Activated T-cell treated with anti-CD3 and anti-CD28 coated beads for 24 hours (primary cell): ENCODE measurements at places on chromosomes 5 and 9.
A peak's percentile ranks its signal among the peaks of the same experiment; 100 is the strongest.

GRCh38 chr5:150637245-150638052 is 3.0 kb upstream of the SYNPO start:
- no peak for DNase-seq

DNA sequence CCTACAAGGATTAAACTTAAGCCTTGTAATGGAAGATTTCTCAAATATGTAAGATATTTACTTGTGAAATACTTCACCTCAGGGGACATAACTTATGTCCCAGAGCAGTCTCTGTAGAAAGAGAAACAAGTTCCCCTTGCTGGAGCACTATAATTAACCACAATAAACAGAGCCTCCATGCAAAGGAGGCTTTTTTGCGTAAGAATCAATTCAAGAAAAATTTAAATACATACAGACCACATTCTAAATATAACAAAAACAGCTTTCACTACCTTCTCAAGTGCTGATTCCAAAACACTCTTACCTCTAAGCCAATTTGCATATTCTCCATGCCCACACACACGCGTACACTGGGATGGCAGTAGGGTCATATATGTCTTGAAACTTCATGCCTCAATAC is 30.7 kb upstream of the CCNB1 start:
- no peak for DNase-seq

- DNase-seq = no peak
These were observed 90.0 kb downstream of the DOCK8 start for GRCh38 chr9:304519-305185.

- no peak for DNase-seq
These were observed 103.3 kb downstream of the CD180 start for GRCh38 chr5:67093279-67093678.

GRCh38 chr5:10503997-10504793 is 59.7 kb upstream of the ANKRD33B start:
- DNase-seq = no peak

GRCh38 chr5:115180165-115180709 is 10.5 kb upstream of the TRIM36 start:
- no peak for DNase-seq

- no peak for DNase-seq
These were observed 70.7 kb downstream of the RFX3 start for GRCh38 chr9:3455094-3455493.

DNA sequence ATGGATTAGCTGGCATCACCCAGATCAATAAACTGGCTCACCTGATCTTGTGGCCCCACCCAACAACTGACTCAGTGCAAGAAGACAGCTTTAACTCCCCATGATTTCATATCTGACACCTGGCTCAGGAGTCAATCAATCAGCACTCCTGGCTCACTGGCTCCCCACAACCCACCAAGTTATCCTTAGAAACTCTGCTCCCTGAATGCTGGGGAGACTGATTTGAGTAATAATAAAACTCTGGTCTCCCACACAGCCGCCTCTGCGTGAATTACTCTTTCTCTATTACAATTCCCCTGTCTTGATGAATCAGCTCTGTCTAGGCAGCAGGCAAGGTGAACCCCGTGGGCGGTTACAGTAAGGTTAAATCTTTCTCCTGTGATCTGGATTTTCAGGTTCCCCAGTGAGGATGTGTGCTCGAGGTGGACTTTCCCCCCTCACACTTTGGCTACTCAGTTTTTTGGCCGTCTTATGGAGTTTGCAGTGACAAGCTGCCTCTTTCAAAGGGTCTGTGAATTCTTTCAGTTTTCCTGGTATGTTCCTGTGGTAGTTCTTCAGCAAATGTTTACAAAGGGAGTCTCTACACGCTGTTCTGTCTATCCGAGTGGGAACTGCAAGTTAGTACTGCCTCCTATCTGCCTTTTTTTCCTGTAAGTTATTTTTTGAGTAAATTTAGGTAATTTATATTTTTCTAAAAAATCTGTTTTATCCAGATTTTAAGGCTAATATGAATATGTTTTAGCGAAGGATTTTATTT is 500.2 kb upstream of the NUDT12 start:
- no peak for DNase-seq

GRCh38 chr9:36218411-36218901 is 27.7 kb downstream of the CLTA start:
- no peak for DNase-seq

- DNase-seq = no peak
These were observed 287.2 kb downstream of the ARRDC3 start for GRCh38 chr5:91095786-91096385.

- no peak for DNase-seq
These were observed 53.1 kb downstream of the TSPAN17 start for GRCh38 chr5:176700239-176700847.

- peak; percentile 8 for DNase-seq
These were observed 95.8 kb downstream of the CFAP90 start for GRCh38 chr5:7754997-7755596.

DNA sequence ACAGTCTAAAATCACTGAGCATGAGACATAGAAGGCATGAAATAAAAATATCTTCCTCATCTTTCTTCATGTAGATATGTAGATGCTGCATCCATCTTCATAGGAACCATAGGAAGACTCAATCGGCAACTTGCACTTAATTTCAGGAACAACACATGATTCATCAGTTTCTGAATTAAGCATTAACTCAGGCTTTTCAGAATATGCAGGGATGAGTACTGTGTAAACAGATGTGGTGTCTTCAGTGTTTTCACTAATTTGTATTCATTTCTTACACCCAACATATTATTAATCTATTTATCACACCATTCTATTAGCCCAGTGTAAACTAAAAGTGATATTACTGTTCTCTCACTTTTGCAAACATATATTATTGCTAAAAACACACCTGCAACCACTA is 305.9 kb upstream of the DAB2 start:
- no peak for DNase-seq

GRCh38 chr9:108761655-108762347 is 94.0 kb downstream of the ACTL7B start:
- peak; percentile 6 for DNase-seq

DNA sequence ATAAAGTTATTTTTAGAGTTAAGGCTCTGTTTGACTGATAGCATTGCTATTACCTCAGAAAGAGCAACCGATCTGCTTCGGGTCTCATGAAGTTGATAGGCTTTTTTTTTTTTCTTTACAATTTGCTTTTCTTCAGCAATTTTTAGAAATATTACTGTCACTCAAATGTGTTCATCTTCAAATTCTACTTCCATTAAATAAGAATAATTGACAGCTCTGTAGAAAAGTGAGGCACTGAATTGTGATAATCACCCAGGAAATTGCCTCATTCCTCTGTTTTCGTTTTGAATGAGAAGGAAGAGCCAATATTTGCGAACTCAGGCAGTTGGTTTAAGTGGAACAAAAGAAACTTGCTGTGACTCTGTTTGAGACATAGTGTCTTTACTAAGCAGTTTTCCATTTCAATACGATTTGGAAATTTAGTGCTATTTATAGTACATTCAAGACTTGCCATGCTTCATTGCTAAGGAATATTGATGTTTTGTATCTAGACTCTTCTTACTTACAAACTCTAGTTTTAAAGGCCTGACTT is 700.5 kb upstream of the CDH10 start:
- DNase-seq = no peak

DNA sequence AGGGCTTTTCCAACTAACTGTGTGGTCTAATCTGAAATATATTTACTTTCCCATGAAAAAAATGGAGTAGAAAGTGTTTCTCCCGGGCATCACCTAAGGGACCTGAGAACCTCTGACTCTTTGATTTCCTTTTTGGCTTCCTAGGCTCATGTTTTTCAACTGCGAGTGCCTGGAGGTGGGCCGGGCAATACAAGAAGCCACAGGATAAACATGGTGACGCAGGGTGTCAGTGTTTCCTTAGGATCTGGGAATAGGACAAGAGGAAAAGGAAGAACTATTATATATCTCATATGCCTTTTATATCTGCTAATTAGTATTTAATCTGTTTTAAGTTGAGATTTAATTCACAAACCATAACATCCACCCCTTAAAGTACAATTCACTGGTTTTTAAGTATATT is 11.4 kb upstream of the LECT2 start:
- DNase-seq = no peak

- no peak for DNase-seq
These were observed 201.8 kb downstream of the PAX5 start for GRCh38 chr9:36832164-36832795.

DNA sequence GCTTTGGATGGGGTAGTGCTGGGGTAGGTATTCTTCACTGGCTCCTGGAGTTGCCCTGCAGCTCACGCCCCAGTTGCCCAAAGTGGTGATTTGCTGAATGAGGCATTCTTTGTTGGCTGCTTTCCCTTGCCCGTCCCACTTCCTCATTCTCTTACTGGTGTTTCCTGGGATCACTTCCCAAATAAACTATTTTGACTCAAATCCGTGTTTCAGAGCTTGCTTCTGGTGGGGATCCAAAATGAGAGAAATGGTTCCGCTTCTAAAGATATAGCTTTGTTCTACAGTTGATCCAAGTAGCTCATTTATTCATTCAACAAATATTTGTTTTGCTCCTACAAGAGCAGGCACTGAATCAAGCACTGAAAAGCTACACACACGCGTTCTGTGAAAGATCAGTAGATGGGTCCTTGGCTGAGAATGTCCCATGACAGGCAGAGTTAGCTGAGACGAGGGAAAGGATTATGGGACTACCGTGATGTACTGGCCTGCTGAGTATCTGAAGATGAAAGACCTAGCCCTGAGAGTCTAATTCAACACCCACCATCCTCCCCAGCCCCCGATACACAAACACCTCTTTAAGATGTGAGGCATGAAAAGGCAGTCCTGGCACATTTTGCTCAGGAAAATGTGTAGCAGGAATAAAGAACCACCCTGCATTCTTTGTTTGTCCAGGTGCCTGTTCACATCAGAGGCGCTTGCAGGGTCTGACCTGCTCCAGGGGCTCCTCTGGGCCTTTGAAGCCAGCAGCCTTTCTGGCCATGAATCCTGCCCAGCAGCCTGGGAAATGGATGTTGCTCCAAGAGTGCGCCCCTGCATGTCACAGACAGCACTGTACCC is 143.1 kb upstream of the RANBP3L start:
- DNase-seq = no peak

DNA sequence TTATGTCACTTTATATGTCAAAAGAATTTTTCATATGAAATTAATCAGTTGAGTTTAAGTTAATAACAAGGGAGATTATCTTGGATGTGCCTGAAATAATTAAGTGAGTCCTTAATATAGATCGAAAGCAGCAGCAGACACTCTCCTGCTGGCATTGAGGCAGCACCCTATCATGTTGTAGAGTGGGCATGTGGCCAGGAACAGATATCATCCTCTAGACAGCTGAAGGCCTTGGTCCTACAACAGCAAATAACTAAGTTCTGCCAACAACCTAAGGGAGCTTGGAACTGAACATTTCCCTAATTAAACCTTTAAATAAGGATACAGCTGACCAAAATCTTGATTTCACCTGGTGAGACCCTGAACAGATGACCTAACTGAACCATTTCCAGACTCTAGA is 25.8 kb upstream of the UGT3A1 start:
- no peak for DNase-seq

- no peak for DNase-seq
These were observed 207.5 kb upstream of the TBCA start for GRCh38 chr5:77983482-77984199.

DNA sequence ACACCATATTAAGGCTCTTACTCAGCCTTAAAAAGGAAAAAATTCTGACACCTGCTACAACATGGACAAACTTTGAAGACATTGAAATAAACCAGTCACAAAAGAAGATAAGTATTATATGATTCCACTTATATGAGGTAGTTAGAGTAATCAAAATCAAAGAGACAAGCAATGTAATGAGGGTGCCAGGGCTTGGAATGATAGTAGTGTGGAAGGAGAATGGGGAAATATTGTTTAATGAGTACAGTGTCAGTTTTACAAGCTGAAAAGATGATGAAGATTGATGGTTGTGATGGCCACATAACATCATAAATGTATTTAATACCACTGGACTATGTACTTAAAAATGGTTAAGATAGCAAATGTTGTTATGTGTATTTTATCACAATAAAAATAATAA is 485.7 kb downstream of the SPATA31D1 start:
- DNase-seq = no peak

GRCh38 chr9:126377536-126377935 is 50.9 kb downstream of the MVB12B start:
- no peak for DNase-seq

- no peak for DNase-seq
These were observed 481.1 kb upstream of the ZNF608 start for GRCh38 chr5:125227333-125228095.

- DNase-seq = no peak
These were observed 295.9 kb downstream of the NFIB start for GRCh38 chr9:14018081-14018480.

DNA sequence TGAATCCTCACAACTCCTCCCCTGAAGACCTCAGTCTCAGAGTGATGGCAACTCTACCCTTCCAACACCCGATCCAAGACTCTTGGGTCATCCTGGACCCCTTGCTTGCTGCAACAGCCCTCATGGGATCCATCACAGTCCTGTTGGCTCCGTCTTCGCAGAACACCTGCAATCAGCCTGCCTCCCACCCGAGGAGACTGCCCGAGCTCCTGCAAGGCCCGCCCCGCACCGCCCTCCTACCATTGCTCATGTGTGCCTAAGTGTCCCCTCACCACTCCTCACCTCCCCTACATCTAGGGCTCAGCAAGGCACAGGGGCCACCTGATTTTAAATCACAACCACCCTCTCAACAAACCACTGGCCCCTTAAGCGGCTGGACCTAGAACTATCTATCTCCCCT is 5.3 kb downstream of the SEMA4D start:
- no peak for DNase-seq

DNA sequence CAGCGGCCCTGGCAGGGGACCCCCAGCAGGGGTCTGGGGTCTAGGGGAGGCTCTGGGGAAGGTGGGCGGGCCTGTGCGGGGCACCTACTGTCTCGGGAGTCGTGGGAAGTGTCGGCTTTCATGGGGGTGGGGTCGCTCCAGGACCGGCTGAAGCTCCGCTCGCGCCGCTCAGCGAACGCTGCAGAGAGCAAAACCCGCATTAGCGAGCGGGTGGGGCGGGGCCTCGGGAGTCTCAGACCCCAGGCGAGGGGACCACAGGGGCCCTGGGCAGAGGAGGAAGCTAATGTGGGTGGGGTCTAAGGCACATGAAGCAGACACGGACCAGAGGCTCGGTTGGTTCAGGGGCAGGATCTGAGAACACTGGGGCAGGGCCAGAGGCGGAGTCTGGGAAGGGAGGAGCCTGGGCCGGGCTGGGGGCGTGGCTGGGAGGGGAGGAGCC is 5.5 kb downstream of the NSMF start:
- DNase-seq = peak; percentile 42

- no peak for DNase-seq
These were observed 145.7 kb downstream of the EBF1 start for GRCh38 chr5:158953929-158954534.

- DNase-seq = no peak
These were observed 272.9 kb upstream of the PTGER4 start for GRCh38 chr5:40406741-40407211.

DNA sequence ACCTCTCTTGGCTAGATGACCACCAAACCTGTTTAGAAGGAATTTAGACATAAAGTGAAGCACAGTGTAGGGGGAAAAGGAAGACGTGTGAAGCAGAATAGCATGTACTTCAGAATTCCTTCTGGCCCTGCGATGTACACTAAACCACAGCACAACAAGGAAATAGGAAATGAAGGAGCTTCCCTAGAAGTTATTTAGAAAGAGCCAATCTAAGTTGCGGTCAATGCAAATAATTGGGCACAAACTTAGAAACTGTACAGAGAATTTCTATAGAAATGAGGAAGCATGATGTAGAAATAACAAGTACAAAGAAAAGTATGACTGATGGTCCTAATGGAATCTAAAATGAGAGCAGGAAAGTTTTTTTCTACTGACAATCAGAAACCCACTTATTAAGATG is 41.5 kb downstream of the ANKRD55 start:
- DNase-seq = no peak

GRCh38 chr5:30959238-30959637 is 234.2 kb upstream of the CDH6 start:
- no peak for DNase-seq

- DNase-seq = no peak
These were observed 169.6 kb upstream of the PITX1 start for GRCh38 chr5:135203593-135204036.
